K562 (cell line): ENCODE measurements at places on chromosomes 6 and 20.
A peak's percentile ranks its signal among the peaks of the same experiment; 100 is the strongest.

- no peak for DNase-seq
These were observed 809.4 kb upstream of the EYS start for GRCh38 chr6:66516377-66516776.

- no peak for DNase-seq
These were observed 57.7 kb upstream of the FERMT1 start for GRCh38 chr20:6180531-6180930.

GRCh38 chr20:56616716-56617115 is 12.4 kb upstream of the TFAP2C start:
- DNase-seq = no peak

GRCh38 chr20:43726811-43727338 is at the start of gene GTSF1L:
TSS of gene GTSF1L (minus strand) at chr20:43727002. CDS start at chr20:43726694, 308 bp downstream.
- DNase-seq = no peak

DNA sequence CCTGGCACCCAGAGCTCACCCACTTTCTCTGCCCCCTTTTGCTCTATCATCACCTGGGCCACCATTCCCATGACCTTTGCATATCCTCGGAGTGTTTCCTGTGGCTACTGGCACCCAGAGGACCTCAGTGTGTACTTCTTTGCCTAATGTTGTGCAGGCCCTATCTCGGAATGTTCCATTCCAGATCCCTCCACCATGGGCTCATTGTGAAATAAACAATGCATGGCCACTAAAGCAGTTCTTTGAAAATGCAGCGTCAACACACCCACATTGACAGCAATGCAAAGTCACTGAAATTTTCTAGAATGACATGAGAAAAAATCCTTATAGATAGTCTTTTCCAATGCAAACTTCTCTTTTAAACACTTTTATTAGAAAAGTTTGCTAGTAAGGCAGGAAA is 72.9 kb upstream of the AGPAT4 start:
- no peak for DNase-seq

DNA sequence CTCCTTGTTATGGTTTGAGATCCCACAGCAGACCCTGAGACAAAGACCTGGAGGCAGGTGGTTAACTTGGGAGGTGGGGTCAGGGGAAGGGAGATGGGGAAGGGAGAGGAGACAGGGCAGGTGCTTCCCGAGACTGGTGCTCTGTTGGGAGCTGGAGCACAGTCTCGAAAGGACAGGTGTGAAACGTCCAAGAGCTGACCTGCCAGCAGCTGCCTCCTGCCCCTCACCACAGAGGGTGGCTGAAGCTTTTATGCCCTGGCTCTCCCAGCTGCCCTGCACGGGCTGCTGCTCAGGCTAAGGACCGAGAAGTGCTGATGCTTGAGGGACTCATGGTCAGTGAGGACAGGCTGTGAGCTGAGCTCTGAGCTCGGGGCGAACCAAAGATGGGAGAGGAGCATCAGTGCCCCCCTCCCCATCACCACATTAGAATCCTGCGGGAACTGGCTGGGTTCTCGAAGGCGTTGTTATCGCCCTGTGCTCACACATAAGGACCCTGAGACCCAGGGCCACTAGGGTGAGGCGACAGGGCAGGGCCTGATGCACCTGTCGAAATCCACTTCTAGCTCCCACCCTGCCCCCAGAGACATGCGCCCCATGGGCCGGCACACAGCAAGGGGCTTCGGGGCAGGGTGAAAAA is 25.3 kb upstream of the CD93 start:
- no peak for DNase-seq

GRCh38 chr20:21099751-21100577 is 6.2 kb downstream of the LINC00237 start:
- peak; percentile 30 for DNase-seq

- DNase-seq = no peak
These were observed 564.0 kb upstream of the AGPAT4 start for GRCh38 chr6:161837854-161838253.

DNA sequence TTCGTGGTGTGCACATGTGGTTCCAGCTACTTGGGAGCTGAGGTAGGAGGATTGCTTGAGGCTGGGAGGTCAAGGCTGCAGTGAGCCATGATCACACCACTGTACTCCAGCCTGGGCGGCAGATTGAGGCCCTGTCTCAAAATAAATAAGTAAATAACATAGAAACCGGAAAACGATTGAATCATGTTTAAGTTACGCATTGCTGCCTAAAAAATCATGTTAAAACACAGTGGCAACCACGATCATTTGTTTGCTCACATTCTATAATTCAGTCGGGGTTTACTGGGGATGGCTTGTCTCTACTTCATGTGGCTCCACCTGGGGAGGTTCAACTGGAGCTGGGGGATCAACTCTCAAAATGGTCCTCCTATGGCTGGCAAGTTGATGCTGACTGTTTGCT is 8.2 kb upstream of the CDKN1A start:
- DNase-seq = no peak

DNA sequence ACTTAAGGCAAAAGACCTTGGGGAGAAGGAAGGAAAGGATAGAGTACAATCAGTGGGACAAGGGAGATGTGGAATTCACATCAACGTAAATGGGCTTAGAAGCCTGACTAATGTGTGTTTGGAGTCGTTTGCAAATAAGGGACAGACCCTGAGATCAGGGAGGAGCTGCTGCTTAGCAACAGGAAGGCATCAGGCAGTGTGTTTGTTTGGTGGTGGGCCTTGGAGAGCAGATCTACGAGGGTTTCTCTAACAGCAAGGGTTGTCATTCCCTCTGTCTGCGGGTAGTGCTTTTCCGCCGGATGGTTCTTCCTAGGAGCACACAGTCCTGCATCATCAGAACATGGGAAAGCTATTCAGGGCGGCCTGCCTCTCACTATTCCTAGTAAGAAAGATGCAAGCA is 40.4 kb downstream of the C6orf118 start:
- DNase-seq = no peak

GRCh38 chr6:79630380-79630882 is 698 bp upstream of the SH3BGRL2 start:
- no peak for DNase-seq

DNA sequence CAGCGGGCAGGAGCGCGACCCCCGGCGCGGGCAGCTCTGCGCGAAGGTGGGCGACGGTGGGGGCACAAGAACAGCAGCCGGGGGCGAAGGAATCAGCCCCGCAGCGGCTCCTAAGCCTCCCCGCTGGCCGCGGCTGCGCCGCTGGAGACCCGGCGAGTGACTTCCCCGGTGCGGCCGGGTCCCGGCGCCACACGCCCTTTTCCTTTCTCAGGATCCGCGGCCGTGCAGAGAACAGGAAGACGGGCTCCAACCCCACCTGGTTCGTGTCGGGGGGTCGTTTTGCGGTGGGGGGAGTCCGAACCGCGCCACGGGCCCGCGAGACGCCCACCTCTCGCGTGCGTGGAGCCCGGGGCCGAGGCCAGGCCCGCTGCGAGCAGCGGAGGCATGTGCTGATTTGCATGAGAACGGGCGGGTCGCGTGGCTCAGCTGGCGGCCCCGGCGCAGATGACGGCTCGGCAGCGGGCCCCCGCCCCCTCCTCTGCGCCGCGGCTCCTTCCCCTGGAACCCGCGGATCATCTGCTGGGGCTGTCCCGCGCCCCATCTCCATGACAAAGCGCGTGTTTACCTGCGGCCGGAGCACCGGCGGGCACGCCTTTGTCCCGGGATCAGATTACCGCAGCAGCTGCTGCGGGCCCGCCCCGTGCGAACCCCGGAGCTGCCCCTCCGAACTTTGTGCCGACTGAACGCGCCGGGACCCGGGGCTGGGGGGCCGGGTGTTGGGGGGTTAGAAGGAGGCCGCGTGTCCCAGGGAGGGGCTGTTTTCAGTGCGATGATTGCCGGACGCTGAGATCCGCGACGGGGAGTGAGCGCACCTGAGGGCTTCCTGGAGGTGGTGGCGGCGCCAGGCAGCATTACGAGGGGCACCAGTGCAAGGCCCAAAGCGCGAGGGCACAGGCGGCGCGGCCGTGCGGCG is 4.9 kb upstream of the DLL1 start:
- DNase-seq = peak; percentile 68

DNA sequence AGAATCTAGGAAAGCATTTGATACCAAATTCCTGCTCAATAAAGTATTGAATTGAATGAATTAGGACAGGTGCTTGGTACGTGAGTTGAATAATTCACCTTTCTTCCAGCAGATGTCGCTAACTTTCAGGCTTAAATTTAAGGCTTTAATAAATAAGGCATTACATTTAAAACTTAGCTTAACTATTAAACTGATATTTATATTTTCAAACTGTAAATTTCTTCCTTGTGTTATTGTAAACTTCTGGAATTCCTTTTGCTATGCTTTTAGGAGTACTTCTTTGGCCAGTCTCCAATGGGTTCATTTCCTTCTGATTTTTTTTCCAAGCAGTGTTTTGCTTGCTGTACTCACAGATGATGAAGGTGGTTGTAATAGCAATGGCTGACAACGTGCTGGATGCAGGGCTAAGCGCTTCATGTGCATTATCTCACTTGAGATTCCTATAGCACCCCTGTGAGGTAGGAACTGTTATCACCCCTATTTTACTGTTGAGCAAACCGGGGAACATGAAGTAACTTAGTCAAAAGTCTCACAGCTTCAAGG is 71.3 kb upstream of the SLC2A12 start:
- no peak for DNase-seq

DNA sequence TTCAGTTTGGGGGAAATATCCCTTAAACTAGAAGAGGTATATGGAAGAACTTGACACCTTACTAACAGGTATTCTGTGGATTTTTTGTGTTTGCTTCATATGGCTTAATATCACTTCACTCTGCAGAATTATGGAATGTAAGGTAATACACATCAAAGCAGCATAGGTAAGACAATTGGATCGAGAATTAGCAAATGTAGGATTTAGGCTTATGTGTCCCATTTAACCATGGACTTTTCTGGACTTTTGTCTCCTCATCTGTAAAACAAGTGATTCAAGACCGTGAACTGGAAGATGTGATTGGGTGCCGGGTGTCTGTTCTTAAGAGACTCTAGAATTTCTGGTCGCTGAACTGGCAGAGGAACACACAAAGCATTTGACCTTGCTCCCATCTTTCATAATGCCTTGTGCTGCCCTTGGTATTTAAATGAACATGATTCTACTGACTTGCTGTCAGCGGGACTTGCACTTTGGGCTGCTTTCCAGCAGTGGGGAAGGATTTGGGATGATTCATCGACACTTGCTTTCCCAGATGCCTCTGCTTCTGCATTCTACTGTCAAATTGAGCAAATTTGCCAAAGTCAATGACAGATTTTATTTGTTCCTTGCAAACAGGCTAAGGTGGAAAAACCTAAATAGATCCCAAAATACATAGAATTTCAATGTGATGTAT is 199.8 kb downstream of the PLCB1 start:
- no peak for DNase-seq

DNA sequence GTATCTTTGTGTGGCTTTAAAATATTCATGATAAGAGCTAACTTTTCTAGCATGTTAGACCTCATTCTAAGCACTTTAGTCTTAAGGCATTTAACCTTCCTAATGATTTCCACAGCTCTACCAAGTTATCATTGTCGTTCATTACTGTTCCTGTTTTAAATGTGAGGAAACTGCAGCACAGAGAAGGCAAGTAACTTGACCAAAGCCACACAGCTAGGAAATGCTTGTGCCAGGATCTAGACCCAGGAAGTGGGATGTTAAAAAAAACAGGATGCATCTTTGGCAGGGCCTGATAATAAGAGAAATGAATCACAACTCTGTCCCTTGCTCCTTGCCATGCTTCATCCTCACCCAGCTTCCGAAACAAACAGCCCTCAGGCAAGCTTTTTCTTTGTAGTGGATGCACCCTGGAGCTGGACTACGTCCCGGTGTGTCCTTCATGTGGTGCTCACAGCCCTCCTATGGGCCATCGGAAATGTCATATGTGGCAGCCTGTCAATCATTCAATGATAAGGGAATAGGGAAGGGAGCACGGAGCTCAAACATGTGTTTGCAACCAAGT is 196.9 kb upstream of the RREB1 start:
- no peak for DNase-seq

GRCh38 chr6:138897031-138897430 is 91.0 kb downstream of the REPS1 start:
- DNase-seq = no peak

GRCh38 chr6:3309391-3310050 is 50.8 kb downstream of the PSMG4 start:
- no peak for DNase-seq

DNA sequence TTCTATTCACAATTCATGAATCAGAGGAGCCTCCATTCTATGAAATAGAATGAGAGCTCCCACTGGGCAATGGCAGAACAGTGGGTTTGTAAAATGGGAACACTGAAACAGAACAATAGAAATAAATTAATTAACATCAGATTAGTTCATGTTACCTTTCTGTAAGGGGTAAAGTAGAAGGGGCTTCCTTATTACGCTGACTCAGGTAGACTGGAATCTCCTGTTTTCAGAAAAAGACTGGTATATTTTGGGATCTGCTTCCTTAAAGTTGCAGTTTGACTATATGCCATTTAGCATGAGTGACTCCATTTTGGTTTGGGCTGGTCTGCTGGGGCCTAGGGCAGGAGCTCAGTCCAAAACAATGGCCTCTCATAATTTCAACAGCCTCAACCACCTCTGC is 52.8 kb upstream of the ZFAND3 start:
- no peak for DNase-seq

DNA sequence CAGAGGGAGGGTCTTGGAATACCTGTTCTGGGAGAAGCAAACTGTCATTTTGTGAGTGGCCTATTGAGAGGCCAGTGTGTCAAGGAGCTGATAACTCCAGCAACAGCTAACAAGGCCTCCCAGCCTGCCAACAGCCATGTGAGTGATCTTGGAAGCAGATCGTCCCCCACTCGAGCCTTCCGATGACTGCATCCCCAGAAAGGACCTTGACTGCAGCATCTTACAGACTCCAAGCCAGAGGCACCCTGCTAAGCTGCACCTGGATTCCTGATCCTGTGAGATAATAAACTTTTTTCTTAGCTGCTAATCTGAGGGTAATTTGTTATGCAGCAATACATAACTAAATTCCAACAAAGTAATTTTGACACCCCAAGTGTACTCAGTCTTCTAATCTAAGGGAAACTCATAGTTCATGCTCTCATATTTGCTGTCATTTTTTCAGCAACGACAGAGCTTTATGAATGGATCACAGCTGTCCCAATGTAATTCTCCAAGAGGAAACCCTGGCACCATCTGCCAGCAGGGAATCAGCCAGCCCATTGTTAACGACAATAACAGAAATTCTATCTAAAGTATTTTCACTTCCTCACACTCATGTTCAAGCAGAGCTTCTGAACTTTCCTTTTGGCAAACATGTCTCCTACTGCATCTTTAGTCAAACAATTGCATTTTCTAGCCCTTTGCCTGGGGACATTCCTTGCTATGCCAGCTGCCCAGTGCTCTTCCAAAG is 470.2 kb upstream of the BTBD3 start:
- no peak for DNase-seq

DNA sequence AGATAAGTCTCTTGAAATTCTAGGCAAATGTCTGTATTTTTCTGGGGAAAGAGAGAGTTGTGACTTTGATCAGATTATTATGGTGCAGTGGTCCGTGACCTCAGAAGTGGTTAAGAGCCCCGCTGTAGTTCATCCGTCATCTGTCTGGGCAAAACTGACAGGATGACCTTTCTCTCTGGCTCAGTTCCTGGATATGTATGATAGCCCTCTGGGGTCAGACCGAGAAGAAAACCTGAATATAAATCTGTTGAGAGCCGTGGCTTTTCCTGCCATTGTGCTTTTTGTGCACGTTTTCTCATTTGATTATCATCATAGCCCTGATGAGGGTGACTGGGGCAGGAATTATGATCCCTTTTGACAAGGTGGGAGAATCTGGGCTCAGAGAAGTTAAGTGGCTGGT is 26.5 kb downstream of the GHRH start:
- no peak for DNase-seq

GRCh38 chr6:133456439-133456838 is 215.3 kb downstream of the EYA4 start:
- no peak for DNase-seq
